ENCODE measurements at places on chromosomes 2 and 18.

GRCh38 chr2:145068509-145068908 is 548.6 kb upstream of the ZEB2 start:
- DNase-seq: no peak

- peak; percentile 96 for DNase-seq
Observed at GRCh38 chr18:45617284-45617683, 2.0 kb downstream of the SLC14A2 start.

GRCh38 chr2:159890551-159891266 is 92.7 kb upstream of the CD302 start:
- no peak for DNase-seq

GRCh38 chr18:34003687-34004086 is 221.0 kb downstream of the NOL4 start:
- DNase-seq: no peak

DNA sequence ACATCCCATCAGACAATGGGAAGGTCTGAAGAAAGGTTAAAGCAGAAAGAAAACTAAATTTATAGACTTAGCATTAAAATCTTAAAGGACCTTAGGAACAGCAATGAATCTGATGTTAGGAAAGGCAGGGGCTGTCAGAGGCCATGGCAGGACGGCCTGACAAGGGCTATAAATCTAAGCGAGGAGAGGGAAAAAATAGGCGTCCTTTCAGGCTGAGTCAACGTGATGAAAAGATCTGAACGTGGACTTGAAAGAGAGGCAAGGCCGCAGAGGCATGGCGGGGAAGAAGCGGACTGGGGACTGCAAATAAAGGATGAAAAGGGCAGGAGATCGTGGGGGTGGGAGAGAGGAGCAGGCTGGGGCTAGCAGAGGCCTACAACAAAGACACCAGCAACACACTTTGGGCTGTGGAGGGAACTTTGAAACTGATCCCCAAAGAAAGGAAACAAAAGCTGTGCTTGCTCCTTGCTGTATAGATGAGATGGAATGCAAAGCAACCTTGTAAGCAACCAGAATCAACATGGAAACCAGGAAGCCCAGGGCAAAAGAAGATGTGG is 145.6 kb downstream of the NRP2 start:
- DNase-seq: no peak

- DNase-seq: peak; percentile 77
Observed at GRCh38 chr2:174341293-174341994, 6.7 kb downstream of the SP9 start.

GRCh38 chr18:36153203-36153602 is 23.5 kb downstream of the ELP2 start:
- DNase-seq: peak; percentile 23

DNA sequence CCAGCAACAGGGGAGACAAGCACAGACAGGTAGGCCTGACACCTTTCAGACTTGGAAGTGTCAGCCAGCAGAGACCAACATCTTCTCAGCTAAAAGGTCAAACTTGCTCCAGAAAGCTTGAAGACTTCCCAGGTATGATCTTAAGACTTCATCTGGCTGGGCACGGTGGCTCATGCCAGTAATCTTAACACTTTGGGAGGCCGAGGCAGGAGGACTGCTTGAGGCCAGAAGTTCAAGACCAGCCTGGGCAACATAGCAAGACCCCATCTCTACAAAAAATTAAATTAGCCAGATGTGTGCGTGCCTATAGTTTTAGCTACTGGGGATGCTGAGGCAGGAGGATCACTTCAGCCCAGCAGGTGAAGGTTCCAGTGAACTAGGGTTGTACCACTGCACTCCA is 39.0 kb upstream of the SPRED2 start:
- no peak for DNase-seq

DNA sequence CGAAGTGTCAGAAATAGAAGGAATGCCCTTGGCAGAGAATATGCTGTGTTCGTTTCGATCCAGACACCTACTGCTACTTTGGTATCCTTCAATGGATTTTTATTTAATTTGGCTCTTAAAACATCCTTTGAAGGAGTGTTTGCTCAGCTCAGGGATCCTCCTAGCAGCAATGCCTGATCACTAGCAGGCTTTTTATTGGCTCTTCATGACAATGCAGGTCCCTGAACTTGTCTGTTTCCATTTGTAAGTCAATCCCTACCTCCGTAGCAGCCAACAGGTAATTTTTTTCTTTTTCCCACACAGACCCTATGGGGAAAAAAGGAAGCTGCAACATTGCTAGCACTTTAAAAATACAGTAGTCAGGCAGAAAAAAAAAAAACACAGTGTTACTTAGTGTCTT is 366.2 kb upstream of the LRRTM1 start:
- no peak for DNase-seq

DNA sequence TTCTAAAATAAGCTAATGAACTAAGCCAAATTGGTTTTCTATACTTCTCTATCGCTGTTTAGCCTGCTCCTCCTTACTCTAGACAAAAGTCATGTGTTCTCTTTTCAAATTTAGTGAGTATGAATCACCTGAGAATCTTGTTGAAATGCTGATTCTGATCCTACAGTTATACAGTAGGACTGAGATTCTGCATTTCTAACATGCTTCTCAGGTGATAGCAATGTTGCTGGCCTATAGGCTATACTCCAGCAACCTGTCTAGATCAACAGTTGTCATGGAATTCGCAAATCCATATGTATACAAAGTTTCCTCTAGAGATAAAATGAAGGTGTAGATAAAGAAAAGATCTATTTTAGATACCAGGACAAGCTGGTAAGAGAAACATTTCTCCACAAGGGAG is 62.9 kb downstream of the MEMO1 start:
- no peak for DNase-seq

DNA sequence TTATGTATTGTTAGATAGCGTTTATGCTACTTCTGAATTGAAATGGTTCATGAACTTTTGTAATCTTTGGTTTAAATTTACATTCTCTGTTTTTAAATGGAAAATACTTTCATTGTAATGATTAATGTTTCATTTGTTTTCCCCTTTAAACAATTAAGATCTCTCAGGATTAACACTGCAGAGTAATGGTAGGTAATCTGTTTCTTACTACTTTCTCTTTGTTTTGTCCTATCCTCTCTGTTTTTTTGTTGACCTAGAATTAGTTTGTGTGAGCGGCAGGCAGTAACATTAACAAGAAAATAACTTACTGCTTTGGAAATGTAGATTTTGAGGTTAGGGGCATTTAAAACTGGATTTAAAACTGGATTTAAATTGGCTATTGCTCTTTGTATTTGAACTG is 19.1 kb downstream of the SMAD4 start:
- no peak for DNase-seq

DNA sequence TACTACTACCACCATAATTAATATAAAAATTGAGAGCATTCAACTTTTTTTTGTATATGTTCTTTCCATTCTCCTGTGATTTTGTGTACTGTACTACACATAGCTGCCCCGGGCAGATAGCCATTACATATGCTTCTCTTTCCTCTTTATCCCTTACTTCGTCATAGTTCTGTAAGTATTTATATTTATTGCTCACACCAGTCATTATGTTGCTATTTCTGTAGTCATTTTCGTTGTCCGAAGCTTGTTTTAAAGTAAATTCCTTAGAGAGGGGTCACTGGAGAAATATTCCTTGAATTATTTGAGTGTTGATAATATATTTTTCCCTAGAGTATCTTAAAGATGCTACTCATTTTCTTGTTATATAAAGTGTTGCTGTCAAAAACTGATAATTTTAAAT is 144.0 kb downstream of the CLIP4 start:
- peak; percentile 26 for DNase-seq

- DNase-seq: no peak
Observed at GRCh38 chr2:196809260-196809659, at the start of gene C2orf66. C2orf66 (minus strand) TSS chr2:196809355; CDS start chr2:196809336, 19 bp downstream.

GRCh38 chr2:88258208-88258607 is 88.1 kb downstream of the THNSL2 start:
- no peak for DNase-seq

GRCh38 chr2:62770629-62771028 is 65.1 kb downstream of the EHBP1 start:
- no peak for DNase-seq

DNA sequence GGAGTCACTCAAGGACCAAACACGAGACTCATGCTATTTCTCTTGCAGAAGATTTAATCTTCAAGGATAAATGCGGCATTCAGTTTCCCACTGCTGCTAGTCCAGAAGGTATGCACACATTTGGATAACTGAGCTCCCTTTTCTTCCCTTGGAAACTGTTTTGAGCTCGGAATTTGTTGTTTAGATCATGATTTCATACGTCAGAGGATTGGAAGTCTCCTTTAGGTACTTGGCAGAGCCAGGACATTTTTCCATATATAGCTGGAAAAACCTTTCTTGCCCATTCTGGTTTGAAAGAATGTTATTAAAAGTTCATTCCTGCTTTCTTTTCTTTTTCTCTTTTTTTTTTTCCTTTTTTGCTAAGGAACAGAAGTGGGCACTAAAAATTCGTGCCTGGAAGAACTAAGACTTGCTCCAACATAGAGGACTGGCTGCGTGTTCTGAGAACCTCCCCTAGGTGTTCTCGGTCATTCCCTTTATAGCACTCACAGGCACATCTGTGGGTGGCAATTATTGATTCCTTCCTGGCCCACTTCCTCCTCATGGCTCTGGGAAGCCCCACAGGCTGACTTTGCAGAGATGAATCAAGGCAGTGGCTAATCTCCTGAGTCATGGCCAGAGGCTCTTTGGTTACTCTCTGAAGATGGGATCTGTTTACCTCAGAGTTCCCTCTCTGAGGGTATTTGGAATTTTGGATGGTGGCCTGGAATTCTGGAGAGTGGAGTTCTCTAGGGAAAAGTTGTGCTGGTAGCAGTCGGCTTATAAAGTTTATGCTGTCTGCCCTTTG is 104.8 kb downstream of the PLCL1 start:
- DNase-seq: peak; percentile 87

- no peak for DNase-seq
Observed at GRCh38 chr2:66127061-66127460, 307.9 kb upstream of the MEIS1 start.

GRCh38 chr18:75200605-75201280 is 8.2 kb downstream of the PTGR3 start:
- no peak for DNase-seq

- no peak for DNase-seq
Observed at GRCh38 chr2:54995553-54995952, 54.7 kb downstream of the RTN4 start.

DNA sequence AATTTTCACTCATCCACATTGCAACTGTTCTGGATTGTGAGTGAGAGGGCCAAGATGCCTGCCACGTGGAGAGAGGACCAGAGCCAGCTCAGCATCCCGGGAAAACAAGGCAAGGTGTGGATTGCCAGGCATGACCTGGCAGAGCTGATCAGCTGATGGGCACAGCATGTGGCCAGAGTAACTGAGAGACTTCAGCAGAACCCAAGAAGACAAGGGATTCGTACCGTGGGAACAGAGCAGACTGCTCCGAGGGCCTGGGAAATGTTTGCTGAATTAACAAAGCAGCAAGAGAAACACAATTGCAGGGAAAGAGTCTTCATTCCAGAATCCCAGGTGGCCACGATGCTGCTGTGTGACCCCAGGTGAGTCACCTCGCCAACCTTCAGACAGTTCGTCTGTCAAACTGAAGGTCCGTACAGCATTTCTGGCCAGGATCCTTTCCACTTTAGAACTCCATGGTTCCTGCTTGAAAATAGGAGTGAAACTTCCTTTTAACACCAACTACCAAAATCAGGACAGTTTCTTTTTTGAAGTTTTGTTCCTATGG is 26.3 kb upstream of the POMC start:
- no peak for DNase-seq

GRCh38 chr2:196274387-196274809 is 103.0 kb upstream of the STK17B start:
- no peak for DNase-seq

DNA sequence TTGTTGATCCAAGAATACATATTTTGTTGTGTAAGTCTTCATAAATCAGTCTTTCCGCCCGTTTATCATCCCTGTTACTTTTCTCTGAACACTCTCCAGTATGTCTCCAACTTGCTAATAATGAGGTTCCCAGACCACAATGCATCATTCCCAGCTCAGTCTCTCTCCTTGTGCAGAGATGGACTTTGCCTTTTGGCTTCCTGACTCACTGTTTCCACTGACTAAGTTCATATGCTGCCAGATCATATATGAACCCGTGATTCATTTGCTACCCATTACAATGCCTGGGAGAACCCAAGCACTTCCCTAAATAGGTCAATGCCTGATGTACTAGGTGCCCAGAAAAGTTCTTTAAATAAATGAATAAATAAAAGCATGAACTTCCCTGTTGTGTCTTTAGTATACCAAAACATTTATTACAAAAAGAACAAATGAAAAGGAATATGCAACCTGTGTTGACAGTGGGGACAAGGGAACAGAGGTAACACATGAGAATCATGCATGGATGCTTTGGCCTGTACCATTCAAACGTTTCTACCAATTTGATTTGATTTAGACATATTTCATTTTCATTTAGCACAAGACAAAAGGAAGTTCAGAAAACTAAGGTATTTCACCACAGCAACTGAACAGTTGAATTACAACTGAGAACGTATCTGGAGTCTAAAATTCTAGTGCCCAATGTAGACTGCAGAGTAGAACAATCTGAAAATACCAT is 215.4 kb upstream of the HNRNPA3 start:
- DNase-seq: peak; percentile 62

GRCh38 chr2:171158790-171159371 is 1.8 kb downstream of the TLK1 start:
- no peak for DNase-seq

GRCh38 chr18:48815581-48816324 is 135.0 kb downstream of the SMAD7 start:
- DNase-seq: no peak

DNA sequence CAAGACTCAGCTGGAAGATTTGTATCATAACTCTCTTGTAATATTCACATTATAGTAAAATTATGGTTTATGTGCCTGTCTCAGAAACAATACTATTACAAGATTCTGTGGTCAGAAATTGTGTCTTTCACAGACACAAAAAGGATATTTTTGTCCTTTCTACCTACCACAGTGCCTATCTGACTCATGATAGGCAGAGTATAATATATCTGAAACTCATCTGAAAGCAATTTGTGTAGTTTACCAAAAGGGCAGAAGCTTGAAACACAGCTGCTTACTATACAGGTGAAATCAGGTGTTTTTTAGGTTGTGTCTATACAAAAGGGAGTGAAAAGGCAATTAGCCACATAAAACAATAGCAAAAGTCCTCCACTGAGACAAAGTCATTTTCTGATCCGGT is 10.9 kb downstream of the TMEM200C start:
- DNase-seq: no peak

DNA sequence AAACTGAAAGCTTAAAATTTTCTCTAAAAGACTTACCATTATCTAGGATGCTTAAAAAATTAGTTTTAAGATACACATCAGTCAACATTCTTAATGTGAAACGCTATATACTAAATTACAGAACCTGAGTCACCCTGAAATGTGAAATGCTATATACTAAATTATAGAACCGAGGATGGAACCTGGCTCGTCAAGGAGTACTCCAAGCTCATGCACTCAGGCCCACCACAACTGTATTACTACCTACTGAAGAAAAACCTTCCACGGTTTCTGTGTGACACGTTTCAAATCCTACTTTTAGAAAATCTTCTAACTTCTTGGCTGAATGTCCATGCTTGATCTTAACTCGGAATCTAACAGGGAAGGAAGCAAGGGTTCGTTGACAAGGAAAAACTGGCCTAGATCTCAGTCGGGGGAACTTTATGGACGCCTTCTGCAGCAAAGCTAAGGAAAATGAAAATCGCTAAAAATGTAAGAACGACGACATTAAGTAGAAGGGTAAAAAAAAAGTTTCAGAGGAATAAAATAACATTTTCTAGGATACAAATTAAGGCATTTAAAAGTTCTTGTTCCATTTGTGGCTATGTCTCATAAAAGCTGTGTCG is 1.4 kb downstream of the PRKD3 start:
- no peak for DNase-seq

- DNase-seq: no peak
Observed at GRCh38 chr2:214652473-214652872, 157.0 kb downstream of the BARD1 start.

Data from MG63 (cell line).